ENCODE measurements at places on chromosomes 7 and 10. TPM values are rescaled to one million over a fixed set of nuclear protein-coding genes. Genes with fewer than 3 reads are reported as not detected.

Gene HIP1
- 6.1 TPM for total RNA-seq

Gene HDAC9
- 149 TPM for total RNA-seq

Gene GNG11
- 2.4 TPM for total RNA-seq

Gene PNLIPRP3
- not detected for total RNA-seq

Gene ABCB4
- 17.5 TPM for total RNA-seq

DNA sequence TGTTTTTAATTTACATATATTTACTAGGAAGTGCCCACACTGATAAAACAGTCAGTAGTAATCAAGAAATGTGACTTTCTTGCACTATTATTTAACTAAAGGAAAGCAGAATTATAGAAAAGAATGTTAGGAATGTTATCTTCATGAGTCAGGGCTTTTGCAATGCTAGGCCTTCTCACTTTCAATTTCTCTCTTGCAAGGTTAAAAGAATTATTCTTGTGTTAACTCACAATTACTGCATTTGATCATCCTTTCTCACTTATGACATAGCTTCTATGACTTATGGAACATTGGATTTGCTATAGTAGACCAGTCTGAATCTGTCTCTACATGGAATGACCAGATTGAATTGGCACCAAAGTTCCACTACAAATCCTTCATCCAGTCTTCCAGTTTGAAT, 192.4 kb downstream of the SDK1 start:
- DNase-seq, result no peak

- no peak for DNase-seq
Observed at GRCh38 chr7:44984478-44984758, 5.6 kb upstream of the MYO1G start.

GRCh38 chr7:38187794-38188440, 9.9 kb downstream of the STARD3NL start:
- DNase-seq, result no peak

GRCh38 chr10:57823398-57823797, 444.3 kb downstream of the IPMK start:
- DNase-seq, result no peak

DNA sequence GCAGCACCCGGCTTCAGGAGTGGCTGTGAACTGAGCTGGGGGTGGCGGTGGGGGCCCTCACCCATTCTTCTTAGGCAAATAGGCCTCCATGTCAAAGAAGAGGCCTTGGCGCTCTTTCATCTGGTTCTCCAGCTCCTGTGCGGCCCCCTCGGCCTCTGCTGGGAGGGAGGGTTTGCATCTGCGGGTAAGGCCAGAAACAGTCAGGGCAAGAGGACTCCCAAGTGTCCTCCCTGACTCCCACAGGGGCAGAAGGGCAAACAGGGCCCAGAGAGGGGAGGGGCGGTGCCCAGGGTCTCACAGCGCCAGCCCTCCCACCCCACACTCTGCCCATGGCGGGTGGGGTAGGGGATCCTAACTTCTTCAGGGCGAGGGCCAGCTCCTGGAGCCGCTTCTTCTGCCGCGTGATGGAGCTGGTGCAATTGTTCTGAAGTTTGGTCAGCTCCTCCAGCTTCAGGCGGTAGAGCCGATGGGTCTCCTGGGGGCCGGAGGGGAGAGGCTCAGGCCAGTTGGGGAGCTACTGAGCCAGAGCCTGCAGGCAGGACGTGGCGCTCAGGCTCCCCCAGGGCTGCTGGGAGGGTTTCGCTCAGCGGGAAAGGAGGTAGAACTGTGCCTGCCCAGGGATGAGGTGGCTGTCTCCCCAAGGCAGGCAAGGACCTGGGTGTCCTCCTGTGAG, 2.2 kb downstream of the TMEM120A start:
- DNase-seq, result no peak

GRCh38 chr7:148545932-148546331, 44.6 kb upstream of the C7orf33 start:
- no peak for DNase-seq

GRCh38 chr7:152392254-152392653, 43.5 kb downstream of the KMT2C start:
- no peak for DNase-seq

Data from activated B cell treated with CpG ODN at 0.5 μM for 24 hours (primary cell).